Dermis blood vessel endothelial cell (primary cell): ENCODE measurements at places on chromosomes 1 and 21.

GRCh38 chr1:234780531-234781162 lies 170.7 kb upstream of the IRF2BP2 start:
- no peak for DNase-seq

GRCh38 chr21:34687065-34687464 lies 18.3 kb downstream of the CLIC6 start:
- DNase-seq: no peak

- no peak for DNase-seq
These were observed 10.1 kb downstream of the FTCD start for GRCh38 chr21:46145159-46145839.

- DNase-seq: no peak
These were observed 672.4 kb upstream of the ADAMTS5 start for GRCh38 chr21:27639286-27639685.

DNA sequence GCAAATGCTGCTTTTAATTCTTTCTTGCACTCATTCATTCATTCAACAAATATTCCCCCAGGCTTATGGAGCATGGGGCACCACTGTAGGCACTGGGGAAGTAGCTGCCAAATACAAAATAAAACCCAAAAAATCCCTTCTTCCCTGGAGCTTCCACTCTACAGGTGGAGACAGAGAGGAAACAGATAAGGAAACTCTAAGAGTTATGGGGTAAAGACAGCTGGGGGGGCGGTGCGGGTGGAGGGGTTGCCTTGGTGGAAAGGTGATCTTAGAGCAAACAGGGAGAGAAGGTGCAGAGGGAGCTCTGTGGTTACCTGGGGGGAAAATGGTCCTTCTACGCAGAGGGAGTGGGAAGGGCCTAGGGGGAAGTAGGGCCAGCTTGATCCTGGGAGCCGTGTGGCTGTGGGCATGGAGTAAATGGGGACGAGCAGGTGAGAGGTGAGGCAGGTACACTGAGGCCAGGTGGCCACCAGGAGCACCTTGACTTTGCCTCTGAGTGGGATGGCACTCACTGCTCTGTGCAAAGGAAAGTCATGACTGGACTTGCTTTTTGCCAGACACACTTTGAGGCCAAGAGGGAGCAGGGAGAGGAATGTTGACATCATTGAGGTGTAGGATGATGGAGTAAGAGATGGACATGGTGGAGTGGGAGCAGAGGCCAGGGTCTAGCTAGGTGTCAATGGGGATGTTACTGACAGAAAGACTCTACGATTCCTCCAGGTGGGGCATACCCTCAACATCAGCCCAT lies 152.0 kb downstream of the ETS2 start:
- DNase-seq: no peak

DNA sequence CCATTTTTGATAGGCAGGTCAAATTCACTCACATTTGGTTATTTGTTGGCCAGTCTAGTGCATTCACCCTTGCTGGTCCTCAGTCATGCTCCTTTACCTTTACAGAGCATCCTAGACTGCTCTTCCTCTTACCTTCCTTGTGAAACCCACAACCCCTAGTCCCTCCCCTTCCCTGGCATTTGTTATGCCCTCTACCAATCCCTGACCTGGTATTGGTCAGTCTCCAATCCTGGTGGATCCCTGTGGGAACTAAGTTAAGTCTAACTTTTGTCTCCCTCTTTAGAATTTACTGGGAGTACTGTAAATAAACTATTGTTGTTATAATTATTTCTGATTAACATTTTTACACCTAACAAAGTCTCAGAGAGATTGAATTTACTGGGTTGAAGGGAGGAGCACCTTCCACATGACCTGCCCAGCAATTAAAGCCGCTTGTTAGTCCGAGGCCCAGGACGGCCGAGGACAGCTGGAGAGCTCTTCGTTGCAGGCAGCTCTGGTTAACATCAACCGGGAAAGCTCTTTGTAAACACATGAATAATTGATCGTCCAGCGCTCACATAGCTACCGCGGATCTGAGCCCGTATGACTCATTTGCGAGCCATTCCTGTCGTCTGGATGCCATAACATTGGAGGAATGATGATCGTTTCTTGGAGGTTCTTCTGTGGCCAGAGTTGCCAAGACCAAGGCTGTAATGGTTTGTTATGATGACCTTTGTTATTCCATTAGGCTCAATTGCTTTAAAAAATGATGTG lies 31.9 kb downstream of the MTARC1 start:
- peak; percentile 39 for DNase-seq

DNA sequence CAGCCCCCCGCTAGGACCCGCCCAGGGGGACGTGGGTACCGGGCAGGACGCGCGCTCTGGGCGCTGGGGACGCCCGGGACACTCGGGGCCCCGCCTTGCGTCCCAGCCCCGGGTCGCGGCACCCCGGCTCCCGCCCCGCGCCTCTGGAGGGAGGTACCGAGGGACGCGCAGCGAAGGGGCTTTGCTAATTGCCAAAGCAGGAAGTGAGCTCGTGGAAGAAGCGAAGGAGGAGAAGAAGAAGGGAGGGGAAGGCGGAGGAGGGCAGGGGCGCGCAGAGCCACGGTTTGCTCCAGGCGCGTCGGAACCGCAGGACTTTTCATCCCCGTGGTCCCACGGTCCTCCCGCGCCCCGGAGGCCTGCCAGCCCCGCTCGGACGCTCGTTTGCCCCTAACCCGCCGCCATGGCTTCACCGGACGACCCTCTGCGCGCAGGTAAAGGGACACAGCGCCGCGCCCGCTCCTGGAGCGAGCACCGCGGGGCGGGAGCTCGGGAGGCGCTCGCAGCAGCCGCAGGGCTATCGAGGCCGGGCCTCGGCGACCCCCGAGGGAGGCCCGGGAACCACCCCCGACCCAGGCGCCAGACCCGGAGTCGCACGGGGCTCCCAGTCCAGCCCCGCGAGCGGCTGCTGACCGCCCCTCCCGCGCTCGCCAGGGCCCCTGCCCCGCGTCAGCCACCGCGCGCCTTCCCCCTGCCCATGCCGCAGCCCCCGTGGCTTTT lies 1.3 kb downstream of the EDARADD start:
- DNase-seq: peak; percentile 7

- no peak for DNase-seq
These were observed 36.6 kb downstream of the C1orf87 start for GRCh38 chr1:60036856-60037460.

GRCh38 chr1:46820560-46821060 lies 21.8 kb downstream of the CYP4B1 start:
- DNase-seq: no peak

- DNase-seq: no peak
These were observed 3.8 kb downstream of the MXRA8 start for GRCh38 chr1:1354271-1355247.

GRCh38 chr1:104125970-104126369 lies 376.3 kb downstream of the AMY1C start:
- no peak for DNase-seq

- no peak for DNase-seq
These were observed 24.8 kb upstream of the NTPCR start for GRCh38 chr1:232925421-232926220.

DNA sequence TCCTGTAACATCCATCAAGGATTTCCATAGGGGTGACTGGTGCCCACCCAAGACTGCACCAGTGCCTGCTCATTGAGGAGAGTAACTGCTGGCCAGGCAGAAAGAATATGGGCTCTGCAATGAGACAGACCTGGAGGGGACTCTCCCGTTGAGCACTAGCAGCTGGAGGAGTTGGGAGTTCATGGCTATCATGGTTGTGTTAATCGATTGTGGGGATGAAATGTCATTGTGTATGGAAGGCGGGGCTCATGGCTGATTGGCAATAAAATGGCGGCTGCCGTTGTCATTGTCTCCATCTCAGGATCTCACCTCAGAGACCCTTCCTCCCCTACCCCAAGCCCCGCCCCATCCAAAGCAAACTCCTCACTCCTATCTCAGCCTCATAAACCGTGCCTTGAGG lies 3.9 kb downstream of the TMEM125 start:
- DNase-seq: no peak

DNA sequence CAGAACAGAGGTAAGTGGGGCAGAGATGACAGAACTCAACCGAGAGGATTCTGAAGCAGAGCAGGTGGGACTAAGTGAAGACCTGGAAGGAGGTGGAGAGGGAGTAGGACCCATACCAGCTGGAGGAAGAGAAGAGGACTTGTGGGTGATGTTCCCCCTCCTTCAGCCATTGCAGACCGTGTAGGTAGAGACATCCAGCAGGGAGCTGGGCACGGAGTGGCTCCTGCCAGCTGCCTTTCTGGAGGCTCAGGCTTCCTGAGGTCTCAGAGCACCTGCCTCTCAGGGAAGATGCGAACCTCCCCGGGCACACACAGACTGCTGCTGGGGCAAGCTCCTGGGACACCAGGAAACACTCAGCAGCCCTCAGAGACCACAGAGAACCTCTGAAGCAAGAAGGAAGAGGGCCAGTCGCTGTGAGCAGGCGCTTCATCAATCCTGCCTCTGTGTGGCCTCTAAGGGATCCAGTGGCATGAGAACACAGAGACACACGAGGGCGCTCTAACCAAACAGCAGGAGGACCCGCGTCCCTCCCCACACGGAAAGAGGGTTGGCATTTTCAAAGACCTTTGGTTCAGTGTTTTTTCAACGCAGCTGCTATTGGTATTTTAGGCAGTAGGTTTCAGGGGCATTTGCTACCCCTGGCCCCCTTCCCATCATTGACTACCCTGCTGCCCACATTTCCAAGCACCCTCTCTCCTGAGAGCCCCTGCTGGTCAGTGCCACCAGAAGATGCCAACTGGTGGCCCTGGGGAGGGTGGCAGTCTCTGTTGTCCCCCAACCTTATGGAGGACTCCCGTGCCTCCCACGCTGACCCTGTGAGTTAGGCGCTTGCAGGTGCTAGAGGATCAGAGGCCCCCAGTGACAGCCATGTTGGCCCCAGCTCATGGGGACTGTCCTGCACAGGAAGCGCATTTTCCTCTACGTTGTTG lies 89.6 kb upstream of the EDN2 start:
- DNase-seq: peak; percentile 88

GRCh38 chr21:31343680-31344480 lies at the start of gene TIAM1:
Gene TIAM1 (minus strand): TSS chr21:31344261. CDS start chr21:31266972, 77,289 bp downstream.
- no peak for DNase-seq

GRCh38 chr1:111880881-111881837 lies 108.3 kb downstream of the KCND3 start:
- DNase-seq: no peak

- DNase-seq: no peak
These were observed 49.2 kb downstream of the UBR4 start for GRCh38 chr1:19160831-19161230.

GRCh38 chr1:117537291-117537920 lies 68.4 kb upstream of the TENT5C start:
- peak; percentile 7 for DNase-seq
